ENCODE measurements at places on chromosomes 11 and 22. TPM values are rescaled to one million over a fixed set of nuclear protein-coding genes. Genes with fewer than 3 reads are reported as not detected.

- no peak for DNase-seq
Measured at GRCh38 chr22:47569389-47570299, 807.2 kb downstream of the TBC1D22A start.

DNA sequence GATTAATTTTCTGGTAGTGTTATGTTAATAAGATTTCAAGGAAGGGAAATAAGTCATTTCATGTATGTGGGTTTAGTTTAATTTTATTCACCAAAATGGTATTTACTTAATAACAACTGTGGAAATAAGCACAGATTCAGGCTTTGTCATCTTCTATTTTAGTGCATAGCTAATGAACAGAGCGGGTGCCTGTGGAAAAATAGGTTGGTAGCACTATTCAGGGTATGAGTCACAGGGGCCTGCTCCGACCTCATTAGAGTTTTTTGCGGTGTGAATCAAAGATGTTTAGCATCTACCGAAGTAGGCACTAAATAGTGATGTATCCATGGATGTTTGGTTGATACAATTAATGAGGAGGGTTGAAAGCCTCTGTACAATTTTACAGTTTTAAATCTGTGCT lies 78.2 kb downstream of the FAT3 start:
- DNase-seq = no peak

GRCh38 chr11:95792200-95792599 lies 1.9 kb downstream of the CEP57 start:
- DNase-seq = no peak

DNA sequence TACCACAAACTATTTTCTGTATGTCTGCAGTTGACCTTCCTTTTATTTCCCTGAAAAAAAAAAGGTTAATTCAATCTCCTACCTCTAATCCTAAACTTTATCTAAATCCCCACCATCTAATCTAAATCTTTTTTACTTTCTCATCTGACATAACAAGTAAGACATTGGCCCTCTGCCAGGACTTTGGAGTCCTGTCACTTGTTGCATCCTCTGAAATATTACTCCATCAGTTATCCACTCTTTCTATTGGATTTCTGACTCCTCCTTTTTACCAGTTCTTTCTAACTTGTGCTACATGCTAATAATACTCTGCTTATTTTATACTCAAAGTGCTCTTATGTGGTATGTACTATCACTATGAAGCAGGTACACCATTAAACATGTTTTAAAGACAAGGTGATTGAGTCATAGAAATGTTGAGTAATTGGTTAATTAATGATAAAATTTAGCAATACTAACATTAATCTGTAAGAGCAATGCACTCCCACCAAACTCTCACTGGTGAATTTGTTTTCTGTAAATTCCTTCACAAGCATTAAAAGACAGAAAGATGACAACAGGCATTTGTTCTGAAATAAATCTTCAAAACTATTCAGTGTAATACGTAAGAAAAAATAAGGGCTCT lies 914.2 kb upstream of the RAG2 start:
- no peak for DNase-seq

- DNase-seq = no peak
Measured at GRCh38 chr22:25570486-25570885, 6.0 kb downstream of the GRK3 start.

DNA sequence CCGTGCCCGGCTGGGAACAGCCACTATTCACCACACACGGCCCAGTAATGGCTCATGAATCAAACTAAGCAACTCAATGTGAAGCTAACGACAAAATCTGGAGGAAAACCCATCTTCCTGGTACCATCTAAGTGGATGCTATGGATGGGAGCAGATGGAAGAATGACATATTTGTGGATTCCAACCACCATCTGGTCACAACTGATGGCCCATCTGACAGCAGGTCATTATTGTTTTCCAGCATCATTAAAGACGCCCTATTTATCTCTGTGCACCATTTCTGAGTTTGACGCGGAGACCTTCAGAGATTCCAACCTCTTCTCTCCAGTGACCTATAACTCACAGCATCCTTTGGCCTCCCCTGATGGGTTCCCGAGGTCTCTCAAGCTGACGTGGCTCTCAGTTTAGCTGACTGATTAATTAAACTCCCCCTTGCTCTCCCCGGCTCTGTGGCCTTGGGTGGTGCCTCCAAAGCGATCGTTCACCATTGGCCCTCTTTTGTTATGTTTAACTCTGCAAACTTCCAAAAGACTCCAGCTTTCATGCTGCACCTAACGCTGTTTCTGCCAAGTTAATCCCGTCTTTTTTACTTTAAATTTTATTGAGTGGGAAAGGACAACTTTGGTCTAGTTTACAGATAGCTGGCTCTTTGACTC lies 1514.4 kb downstream of the BRD1 start:
- peak; percentile 7 for DNase-seq

DNA sequence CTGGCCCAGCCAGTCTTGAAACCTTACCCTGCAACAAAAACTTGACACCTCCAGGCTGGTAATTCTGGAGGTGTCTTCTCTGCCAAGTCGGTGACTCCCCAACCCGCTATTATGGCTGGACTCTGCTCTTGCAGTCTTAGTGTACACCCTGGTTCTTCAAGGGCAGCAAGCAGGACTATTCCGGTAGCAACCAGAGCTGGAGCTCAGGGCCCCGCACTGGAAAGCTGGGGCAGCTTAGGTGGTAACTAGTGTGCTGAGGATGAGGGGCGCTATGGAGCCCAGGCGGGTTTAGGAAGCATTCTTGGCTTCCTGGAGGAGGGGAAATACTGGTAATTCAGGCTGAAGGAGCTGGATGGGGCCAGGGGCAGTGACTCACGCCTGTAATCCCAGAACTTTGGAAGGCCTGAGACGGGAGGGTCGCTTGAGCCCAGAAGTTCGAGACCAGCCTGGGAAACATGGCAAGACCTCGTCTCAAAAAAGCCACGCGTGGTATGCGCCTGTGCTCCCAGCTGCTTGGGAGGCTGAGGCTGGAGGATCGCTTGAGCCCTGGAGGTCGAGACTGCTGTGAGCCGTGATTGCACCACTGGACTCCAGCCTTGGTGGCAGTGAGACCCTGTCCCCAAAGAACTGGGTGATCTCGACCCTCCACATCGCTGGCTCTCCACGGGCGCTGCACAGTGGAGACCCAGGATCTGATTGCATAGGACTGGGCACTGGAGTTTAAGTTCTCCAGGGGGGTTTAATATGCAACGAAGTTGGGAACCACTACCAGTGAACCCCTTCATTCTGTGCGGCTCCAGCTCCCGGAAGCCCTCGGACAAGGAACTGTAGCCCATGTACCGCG lies 10.6 kb upstream of the AIFM3 start:
- no peak for DNase-seq

- DNase-seq = no peak
Measured at GRCh38 chr11:16028419-16028818, 327.9 kb downstream of the SOX6 start.

GRCh38 chr11:86302092-86302793 lies at the start of gene HIKESHI:
TSS of gene HIKESHI (plus strand) at chr11:86302240. CDS start at chr11:86302449, 209 bp downstream.
- DNase-seq = peak; percentile 99

GRCh38 chr22:22703715-22704114 lies 59.3 kb downstream of the GGTLC2 start:
- DNase-seq = no peak

GRCh38 chr11:130787092-130787616 lies 129.1 kb downstream of the SNX19 start:
- DNase-seq = no peak

DNA sequence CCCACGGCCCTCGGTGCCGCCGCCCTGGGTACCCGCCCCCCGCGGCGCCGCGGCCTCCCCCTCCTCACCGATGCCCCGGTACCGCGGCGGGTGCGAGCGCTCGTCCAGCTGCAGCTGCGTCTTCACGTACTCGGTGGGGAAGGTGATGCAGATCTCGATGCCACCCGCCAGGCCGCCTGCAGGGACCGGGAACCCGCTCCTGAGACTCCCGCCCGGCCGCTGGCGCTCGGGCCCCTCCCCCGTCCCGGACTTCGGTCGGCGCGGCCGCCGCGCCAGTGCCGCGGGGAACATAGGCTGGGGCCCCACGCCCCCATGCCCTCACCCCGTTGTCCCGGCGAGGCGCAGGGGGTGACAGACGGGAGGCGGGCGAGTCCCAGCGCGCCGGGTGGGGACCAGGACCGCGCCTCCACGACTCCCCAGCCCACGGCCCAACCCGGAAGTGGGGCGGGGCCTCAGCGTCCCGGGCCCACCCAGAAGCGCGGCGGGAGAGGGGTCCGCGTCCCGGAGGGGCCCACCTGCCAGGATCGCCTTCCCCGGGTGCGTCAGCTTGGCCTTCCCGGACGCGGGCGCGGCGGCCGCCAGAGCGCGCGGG lies 375 bp downstream of the SLC25A1 start:
- peak; percentile 84 for DNase-seq

DNA sequence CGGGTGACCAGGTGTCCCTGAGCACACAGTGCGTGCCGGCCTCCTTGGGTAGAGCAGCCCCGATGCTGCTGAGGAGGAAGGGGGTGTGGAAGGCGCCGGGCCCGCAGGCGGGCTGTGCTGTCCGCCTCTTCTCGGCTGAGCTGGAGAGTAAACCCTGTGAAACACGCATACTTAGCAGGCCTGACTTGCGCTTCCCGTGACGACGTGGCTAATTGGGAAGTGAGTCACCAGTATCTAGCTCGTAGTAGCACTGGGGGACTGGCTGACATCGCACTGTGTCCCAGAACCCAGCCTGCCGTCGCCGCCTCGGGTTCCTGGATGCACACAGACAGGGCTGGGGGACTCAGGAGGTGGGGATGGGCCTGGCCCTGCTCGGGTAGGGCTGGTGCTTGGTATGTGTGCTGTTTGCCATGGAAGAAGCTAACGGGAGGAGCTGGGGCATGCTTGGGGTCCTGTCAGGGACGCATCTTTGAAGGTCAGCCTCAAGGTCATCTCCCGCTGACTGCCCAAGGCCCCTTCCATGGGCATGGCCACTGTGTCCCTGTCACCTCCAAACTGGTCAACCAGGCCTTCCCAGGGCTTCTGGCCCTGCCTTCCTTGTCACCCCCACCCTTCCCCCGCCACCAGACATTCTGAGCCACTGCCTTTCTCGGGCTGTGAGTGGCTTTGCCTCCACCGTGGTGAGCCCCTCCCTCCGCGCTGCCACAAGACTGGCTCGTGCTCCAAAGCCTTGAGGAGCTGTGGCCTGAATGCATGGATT lies 1327.0 kb downstream of the BRD1 start:
- DNase-seq = no peak

DNA sequence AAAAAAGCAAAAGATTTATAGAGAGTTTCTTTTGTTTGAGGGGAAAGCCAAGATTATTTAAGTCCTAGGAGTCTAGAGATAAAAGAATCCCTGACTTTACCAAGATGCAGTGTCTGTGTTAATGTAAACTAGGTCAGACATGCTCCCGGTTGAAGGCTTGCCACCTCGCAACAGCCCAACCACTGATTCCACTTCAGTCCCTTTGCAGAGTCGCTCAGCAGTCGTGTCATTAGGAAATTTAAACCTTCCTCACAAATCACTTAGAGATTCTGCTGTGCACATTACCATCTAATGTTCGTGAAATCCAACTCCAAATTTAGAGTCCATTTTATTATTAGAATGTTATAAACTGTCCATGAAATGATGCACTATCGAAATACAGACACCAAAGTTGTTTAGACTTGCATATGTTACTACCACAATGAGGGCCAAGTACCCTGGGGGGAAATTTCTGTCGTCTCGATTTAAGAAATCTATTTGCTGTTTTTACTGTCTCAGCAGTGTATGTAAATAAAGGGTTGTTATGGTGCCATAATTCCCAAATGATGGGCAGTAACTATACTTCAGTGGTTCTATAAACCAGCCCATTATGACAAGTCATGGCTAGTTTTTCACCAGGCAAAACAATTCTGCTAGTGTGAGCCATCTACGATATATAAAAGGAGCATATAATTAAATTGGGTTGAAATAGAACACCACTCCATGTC lies 101.4 kb upstream of the MTNR1B start:
- DNase-seq = no peak

- DNase-seq = no peak
Measured at GRCh38 chr11:11396301-11397035, 43.4 kb upstream of the CSNK2A3 start.

RSF1 gene
- total RNA-seq = 125 TPM

CD3G gene
- total RNA-seq = 1.2 TPM

PGM2L1 gene
- 2.7 TPM for total RNA-seq

LIF gene
- total RNA-seq = not detected

TUBA8 gene
- not detected for total RNA-seq

OR51B5 gene
- not detected for total RNA-seq

STK33 gene
- 12.8 TPM for total RNA-seq

SCUBE2 gene
- total RNA-seq = 26.6 TPM
